ENCODE measurements at places on chromosomes 6 and 20.

DNA sequence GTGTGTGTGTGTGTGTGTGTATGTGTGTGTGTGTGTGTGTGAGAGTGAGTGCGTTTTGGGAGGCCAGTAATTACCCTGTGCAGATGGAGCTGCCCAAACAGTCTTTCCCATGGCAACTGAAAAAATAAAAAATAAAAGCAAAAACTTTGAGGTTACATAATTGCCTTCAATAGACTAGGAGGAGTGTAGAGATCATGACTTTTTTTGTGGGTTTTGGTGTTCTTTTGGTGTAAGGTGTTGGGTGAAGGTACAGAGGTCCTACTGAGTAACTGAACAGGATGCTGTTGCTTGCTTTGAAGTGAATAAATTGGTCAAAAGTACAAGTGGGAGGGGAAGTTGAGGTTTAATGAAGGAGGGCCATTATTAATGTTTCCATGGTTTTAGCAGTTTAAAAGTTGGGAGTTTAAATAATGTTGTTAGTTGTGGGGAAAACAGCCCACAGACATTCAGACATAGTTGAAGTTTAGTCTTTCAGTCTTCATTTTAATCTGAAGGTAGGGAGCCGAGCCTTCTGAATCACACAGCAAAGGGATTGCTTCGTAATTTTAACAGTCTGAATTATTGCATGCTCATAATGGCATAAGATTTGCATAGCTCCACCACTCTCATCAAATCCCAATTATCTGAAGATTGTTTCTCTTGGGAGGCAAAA is 251.4 kb downstream of the PRL start:
- DNase-seq, result no peak

- DNase-seq, result peak; percentile 58
Measured at GRCh38 chr6:163756079-163756478, 341.6 kb downstream of the QKI start.

GRCh38 chr6:27872642-27873020 is 39.6 kb downstream of the OR2B2 start:
- peak; percentile 24 for DNase-seq

GRCh38 chr6:146881228-146882181 is 282.7 kb downstream of the ADGB start:
- DNase-seq, result no peak

GRCh38 chr6:87257565-87257964 is 64.8 kb upstream of the SMIM8 start:
- DNase-seq, result no peak

GRCh38 chr6:53020005-53020744 is 25.1 kb upstream of the GSTA4 start:
- no peak for DNase-seq

DNA sequence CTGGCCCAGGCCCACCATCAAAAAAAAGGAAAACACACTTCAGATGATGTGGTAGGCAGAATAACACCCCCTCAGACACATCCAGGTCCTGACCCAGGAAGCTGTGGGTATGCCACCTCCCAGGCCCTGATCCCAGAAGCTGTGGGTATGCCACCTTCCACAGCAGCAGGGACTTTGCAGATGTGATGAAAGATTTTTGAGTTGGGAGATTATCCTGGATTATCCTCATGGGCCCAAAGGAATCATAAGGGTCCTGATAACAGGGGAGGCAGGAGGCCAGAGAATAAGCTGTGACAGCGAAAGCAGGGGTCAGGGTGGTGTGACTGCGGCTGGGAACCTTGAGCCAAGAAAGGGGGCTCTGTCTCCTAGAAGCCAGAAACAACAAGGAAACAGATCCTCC is 55.0 kb downstream of the BMP7 start:
- no peak for DNase-seq

- no peak for DNase-seq
Measured at GRCh38 chr6:37047346-37047688, 41.9 kb downstream of the FGD2 start.

GRCh38 chr6:14787250-14787649 is 458.6 kb upstream of the JARID2 start:
- DNase-seq, result no peak

- no peak for DNase-seq
Measured at GRCh38 chr6:116364321-116364720, 6.4 kb upstream of the DSE start.

GRCh38 chr20:8246716-8247115 is 114.7 kb downstream of the PLCB1 start:
- DNase-seq, result no peak

DNA sequence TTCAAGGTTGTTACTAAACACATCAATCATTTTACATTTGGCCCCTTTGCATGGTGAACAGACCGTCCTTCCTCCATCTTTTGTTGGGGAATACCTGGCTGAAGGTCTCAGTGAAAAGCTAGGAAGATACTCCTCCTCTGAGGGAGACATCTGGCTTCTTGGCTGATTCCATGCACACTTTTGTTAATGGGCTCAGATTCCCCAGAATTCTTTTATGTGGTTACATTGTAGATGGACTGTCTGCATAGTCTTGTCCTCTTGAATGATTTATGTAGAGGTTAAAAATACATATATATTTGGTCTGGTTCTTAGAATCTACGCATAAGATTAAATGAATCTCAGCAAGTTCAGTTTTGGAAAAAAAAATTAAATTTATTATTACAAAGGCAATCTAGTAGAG is 167.0 kb downstream of the EYA4 start:
- DNase-seq, result no peak

GRCh38 chr6:48429610-48430009 is 318.6 kb upstream of the PTCHD4 start:
- no peak for DNase-seq

DNA sequence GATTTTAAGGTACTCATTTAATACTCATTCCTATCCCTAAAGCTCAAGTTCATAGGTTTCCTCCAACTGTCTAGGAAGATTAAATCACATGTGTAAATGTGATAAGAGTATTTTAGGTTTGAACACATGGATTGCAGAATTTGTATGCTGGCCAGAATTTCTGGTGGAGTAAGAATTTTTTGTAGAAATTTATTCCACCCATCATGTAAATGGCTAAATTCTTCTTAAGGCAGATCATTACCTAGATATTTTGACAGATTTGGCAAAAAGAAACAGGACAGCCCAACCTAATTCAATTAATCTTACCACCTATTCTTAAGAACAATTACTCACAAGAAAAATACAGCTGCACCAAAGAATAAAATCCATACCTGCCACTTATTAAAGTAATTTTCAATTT is 261.6 kb downstream of the GRIK2 start:
- DNase-seq, result no peak

GRCh38 chr20:10132387-10132786 is 86.2 kb upstream of the SNAP25 start:
- DNase-seq, result no peak

GRCh38 chr6:49646130-49646824 is 9.6 kb upstream of the RHAG start:
- DNase-seq, result no peak

DNA sequence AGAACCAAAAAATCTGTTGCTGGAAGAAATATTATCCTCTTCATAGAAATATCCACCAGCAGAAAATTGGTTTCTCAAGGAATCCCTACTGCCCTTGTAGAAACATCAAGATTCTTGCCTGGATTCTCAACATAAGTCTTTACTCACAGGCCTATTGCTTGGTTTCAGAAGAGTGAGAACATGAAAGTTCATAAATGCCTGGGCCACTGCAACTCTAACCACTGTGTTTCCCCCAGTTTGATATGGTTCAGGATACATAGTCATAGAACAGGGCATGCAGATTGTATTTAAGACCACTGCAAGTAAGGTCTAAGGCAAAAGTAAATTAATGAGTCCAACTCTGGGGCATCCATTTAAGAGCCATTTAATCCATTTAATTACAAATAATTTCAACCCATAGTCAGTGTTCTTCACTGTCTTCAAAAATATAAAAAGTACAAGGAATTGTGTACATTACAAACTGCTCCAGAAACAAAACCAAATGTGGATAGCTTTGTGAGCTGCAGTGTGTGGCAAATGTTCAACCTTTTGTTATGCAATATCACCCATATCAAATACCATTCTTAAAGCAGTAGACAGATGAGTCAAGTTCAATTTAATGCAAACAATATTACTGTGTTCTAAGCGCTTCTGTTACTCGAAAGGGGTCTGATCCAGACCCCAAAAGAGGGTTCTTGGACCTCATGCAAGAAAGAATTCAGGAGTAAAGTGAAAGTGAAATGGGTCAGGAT is 83.3 kb downstream of the OPRM1 start:
- DNase-seq, result no peak

DNA sequence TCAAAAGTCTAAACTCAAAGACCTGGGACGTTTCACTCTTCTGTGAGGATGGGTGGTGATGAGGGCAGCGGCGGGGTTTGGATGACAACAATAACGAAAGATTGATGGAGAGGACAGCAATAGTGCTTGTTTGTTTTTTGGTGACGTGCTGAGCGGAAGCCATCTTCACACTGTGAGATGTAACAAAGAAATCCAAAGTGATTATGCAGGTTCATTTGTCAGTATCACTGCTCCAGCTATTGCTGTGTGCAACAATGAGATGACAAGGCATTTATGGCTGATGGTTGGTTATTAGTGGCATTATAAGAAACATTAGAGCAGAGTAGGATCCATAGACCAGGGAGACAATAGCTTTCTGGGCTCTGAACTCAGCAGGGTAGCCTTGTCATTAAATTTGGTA is 306.7 kb downstream of the RNF144B start:
- no peak for DNase-seq

- peak; percentile 71 for DNase-seq
Measured at GRCh38 chr6:36129941-36130666, at the start of gene MAPK13. Gene MAPK13, plus strand, starts transcription at chr6:36130513. Its CDS starts 70 bp downstream, at chr6:36130583.

GRCh38 chr6:40931931-40932330 is 107.1 kb downstream of the UNC5CL start:
- no peak for DNase-seq

DNA sequence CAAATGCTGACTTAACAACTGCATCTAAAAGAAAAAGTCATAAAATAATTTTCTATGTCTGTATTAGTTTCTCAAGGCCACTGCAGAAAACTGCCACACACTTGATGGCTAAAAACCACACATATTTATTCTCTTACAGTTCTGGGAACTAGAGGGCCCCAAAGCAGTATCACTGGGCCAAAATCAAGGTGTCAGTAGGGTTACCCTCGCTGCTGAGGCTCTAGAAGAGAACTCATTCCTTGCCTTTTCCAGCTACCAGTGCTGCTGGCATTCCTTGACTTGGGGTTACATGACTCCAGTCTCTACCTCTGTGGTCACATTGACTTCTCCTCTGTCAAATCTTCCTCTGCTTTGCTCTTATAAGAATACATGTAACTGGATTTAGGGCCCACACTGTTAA is 124.6 kb upstream of the THEMIS start:
- no peak for DNase-seq

GRCh38 chr6:108497883-108498282 is 62.8 kb upstream of the FOXO3 start:
- peak; percentile 10 for DNase-seq

DNA sequence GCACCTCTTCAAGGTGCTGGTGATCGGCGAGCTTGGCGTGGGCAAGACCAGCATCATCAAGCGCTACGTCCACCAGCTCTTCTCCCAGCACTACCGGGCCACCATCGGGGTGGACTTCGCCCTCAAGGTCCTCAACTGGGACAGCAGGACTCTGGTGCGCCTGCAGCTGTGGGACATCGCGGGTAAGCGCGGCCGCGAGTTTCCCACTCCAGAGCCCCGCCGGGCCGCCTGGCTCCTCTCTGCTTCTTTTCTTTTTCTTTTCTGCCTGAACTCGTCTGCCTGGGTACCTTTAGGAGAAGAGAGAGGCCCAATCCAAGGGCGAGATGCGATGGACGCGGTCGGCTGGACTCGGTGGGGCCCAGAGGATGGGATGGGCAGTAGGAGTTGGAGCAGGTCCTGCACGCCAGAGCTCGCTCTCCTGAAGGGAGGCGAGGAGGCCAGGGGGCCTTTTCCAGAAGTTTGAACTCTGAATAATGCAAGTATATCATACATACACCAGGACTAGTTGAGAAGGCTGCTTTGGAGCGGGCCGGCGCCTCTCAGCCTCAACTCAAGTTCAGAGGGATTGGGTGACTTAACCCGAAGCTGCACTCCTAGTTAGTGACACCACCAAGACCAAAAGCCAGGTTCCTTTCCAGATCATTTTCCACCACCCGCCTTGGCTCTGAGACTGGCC is 445 bp downstream of the RAB32 start:
- DNase-seq, result no peak

DNA sequence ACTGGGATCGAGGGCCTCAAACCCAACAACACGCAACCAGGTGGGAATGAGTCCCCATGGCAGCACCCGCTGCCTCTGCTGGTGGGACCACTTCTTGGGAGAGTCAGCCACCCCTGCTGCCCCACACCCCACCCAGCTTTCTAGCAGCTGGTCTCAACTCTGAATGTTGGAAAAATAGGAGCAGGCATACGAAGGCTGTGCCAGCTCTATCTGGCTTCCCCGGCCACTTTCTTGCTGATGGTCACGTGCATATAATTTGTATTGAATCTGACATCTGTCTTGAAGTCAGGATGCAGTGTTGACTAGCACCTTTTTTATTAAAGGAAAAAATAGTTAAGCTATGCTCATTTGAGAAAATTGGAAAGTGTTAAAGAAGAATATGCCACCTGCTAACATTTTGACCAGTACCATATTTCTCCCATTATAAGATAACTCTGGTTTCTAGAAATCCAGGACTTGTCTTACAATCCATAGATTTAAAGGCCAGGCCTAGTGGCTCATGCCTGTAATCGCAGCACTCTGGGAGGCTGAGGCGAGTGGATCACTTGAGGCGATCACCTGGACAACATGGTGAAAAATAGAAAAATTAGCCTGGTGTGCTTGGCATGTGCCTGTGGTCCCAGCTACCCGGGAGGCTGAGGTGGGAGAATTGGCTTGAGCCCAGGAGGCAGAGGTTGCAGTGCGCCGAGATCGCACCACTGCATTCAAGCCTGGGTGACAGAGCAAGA is 26.9 kb upstream of the MAPRE1 start:
- DNase-seq, result no peak

DNA sequence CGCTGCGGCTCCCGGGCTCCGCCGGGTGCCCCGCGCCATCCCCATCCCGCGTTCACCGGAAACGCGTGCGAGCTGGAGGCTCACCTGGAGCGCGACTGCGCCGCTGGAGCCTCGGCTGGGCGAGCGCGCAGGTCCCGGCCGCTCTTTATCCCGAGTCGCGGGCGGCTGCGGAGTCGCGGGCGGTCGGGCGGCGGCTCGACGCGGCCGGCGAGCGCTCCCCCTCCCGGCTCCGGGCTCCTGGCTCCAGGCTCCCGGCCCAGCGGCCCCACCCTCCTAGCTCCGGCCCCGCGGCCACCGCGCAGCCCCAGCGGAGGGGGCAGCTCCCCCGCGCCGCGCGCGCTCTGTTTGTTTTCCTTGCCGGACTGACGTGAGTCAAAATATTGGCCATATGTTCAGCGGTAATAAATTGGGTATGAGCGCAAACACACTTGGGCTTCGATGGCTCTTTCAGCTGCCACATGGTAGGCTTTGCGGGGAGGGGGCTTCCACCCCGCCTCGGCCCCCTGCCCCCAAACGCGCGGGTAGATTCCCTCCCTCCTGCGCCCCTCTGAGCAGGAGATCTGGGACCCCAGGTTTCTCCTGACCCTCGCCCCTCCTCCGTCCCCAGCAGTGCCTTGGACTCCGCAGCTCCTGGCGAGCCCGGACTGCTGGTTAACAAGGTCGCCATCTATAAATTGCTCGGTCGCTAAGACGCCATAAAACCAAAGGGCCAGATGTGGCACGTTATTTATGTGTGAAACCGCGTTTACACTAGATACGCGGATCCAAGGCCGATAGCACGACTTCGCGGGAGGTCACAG is 8.8 kb upstream of the NKX2-2 start:
- DNase-seq, result no peak
